ENCODE measurements at places on chromosomes 13 and 19.

- DNase-seq: no peak
These were observed 30.8 kb upstream of the TFDP1 start for GRCh38 chr13:113553511-113554332.

GRCh38 chr13:40130871-40131636, 475.6 kb downstream of the COG6 start:
- DNase-seq: no peak

DNA sequence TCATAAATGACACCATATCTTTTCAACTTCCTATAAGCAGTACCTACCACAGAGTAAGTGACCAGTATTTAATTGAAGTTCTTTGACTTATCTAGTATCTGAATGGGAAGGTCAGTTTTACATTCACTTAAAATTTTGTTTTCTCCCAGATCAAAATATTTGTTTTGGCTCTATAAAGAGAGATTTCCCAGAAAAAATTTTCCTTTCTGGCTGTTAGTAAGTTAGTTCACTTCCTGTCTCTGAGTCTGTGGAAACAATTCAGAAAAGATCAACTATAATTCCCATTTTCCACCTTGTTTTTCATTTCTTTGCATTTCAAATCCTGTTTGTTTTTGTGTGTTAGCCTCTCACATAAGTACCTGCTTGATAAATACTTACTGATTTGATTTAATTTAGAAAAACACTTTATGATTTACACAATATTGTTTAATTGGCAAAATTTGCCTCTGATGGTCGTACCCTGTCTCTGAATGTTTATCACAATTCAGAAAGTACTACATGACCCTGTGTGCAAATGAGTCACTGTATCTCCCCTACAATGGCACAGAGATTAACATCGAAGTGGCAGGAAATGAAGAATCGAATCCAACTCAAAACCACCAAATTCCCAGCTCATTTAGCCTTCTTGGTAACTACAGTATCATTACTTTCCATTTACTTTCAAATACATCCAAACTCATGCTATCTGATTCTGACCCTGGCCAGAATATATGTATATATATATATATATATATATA, 15.4 kb upstream of the MED4 start:
- DNase-seq: no peak

GRCh38 chr19:7691497-7691896, 10.4 kb downstream of the FCER2 start:
- no peak for DNase-seq

DNA sequence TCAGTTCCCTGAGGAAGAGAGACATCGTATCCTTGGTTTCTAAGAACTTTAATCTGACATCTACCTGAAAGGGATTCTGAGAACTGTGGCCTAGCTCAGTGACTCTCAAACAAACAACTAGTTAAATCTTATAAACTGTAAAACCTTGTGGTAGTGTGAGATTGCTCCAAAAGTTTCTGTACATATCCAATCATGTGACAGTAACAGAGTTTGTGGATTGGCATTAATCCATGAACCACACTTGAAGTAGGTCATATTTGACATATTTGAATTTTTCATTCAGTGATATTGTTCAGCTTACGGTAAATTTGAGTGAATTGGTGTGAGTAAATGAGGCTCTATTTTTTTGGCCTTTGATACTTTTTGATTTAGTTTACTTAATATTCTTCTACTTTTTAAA, 15.0 kb downstream of the TDRD3 start:
- no peak for DNase-seq

GRCh38 chr13:80753866-80754265, 412.9 kb upstream of the SPRY2 start:
- no peak for DNase-seq

GRCh38 chr19:17951157-17951989, 15.5 kb upstream of the KCNN1 start:
- DNase-seq: no peak

DNA sequence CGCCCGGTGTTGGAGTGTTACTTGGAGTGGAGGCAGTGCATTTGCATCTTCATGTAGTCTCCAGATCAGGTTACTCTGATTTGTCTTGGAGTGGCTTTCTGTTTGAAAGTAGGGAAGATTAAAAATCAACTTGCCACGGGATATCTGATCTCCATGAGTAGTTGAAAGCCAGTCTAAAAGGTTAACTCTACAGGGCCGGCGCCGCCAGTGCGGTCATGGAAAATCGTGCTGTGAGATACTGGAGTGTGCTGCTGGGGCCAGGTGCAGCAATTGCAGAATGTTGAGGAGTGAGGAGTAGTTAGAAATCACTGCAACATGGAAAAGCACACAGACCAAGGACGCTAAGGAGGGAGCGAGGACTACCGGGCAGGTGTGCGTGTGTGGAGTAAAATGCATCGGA, 175.0 kb downstream of the STK24 start:
- no peak for DNase-seq

GRCh38 chr13:42876270-42876714, 94.9 kb downstream of the FAM216B start:
- DNase-seq: no peak

DNA sequence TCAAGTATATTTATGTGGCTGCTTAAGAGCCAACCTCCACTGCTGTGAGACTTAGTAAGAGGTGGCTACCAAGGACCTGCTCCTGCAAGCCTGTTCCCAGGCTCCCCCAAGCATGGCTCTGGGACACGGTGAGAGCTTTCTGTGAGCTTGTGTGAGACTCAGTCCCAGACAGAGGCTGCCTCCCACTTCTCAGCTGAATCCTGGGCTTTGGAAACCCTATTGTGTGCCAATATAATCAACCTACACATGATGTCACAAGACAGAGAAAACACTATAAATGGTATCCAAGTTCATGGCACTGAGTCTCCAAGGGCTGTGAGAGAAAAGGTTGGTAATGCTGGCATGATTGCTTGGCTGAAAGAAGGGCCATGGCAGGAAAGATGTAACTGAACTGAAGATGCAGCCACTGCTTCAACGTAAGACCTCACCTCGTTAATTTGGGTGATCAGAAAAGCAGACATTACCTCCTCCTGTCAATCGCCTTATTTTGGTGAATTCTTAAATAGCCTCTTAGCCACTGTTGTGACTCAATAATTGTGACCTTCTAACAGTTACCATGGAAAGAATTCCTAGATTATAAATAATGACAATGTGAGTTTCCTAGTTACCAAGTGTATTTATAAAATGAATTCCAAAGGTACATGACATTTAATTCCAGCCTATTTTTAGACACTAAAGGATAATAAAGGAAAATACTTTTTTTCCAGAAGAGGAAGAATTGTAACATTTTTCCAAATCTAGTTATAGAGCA, 332.0 kb downstream of the IRS2 start:
- no peak for DNase-seq

DNA sequence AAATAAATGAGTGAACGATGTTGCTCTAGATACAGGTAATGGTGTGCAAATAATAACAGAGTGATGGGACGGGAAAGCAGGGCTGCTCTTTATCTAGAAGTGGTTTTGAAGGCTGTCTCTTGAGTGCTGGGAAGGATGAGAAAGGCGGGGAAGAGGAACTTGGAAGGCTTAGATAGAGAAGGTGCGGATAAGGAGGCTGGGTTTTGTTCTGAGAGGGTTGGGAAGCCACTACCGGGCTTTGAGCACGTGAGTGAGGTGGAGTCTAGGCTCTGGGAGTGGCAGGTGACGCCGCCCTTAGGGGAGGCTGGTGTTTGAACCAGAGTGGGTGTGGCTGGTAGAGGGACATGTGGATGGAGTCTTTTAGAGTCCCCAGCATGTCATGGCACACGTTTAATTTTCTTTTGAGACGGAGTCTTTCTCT, 811 bp downstream of the ARMC6 start:
- DNase-seq: peak; percentile 4

- no peak for DNase-seq
These were observed 44.3 kb upstream of the TEX29 start for GRCh38 chr13:111275995-111276618.

DNA sequence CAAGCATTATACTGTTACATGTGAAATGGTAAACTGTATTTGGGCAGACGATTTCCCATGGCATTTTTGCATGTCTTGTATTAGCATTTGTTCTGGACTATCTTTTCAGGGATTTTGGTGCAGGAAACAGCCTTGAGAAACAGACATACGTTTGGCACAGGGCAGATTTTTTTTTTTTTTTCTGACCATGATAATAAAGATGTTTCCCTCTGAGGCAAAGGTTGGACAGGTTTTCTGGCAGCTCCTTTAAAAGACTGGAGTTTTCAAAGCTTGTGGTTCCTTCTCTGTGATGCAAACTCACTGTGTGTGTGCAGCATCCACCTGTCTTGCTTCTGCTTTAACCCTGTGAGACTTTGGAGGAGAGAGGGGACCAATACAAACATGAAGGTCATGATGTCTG, 63.0 kb downstream of the NBEA start:
- no peak for DNase-seq

DNA sequence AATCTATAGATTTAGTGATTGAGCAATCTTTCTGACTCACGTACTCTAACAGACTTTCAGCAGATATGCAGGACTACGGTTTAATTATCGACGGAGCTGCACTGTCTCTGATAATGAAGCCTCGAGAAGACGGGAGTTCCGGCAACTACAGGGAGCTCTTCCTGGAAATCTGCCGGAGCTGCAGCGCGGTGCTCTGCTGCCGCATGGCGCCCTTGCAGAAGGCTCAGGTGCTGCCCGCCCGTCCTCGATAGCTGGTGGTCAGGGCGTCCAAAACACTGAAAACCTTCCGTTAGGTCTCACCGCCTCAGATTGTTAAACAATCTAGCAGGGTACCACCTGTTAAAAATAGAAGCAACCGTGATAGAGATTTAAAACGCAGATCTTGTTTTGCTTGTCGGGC, 113.2 kb upstream of the MCF2L start:
- no peak for DNase-seq

- no peak for DNase-seq
These were observed 14.8 kb downstream of the DHX34 start for GRCh38 chr19:47363758-47364531.

GRCh38 chr13:78020861-78021260, 102.2 kb upstream of the EDNRB start:
- no peak for DNase-seq

- no peak for DNase-seq
These were observed 872 bp downstream of the FARSA start for GRCh38 chr19:12932392-12933286.

DNA sequence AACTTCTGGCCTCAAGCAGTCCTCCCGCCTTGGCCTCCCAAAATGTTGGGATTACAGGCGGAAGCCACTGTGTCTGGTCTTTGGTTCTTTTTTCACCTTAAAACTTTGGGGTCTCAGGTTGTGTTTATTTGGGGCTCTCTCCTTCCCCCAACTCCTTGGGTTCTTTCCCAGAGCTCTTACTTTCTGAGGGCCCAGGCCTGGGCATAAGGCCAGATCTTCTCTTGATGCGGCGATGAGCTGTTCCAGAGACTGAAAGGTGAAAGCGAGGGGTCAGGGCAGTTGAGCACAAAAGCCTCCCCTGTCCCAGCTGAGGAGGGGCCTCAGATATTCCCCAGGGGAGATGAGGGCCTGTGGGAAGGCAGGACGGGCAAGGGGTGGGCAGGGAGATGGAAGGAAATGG, 7.1 kb downstream of the POLR1G start:
- DNase-seq: no peak

GRCh38 chr13:27374650-27375049, 49.8 kb upstream of the GTF3A start:
- DNase-seq: peak; percentile 5

- no peak for DNase-seq
These were observed 34.2 kb upstream of the ARGLU1 start for GRCh38 chr13:106602178-106602577.

- no peak for DNase-seq
These were observed 43.5 kb downstream of the LRCH1 start for GRCh38 chr13:46596466-46596865.

- DNase-seq: no peak
These were observed 533.0 kb downstream of the MYO16 start for GRCh38 chr13:109162248-109163036.

DNA sequence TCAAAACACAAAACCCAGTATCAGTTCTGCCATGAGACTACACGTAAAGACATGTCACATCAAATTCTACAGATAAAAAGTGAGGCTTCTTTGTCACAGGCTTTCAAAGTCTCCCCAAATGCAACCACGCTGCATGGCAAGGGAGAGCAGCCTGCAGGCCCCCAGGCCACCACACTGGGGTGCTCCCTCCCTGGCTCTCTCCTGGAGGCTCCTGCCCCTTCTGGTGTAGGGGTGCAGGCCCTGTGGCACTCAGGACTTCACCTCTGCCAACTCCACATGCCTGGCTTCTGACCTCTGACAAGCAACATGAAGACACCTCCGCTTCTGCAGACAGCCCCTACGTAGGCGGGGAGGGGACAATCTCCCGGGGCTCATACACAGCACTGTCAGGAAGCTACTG, 14.3 kb downstream of the AKAP8 start:
- DNase-seq: no peak

GRCh38 chr13:79386125-79386826, 19.8 kb downstream of the RBM26 start:
- DNase-seq: no peak

DNA sequence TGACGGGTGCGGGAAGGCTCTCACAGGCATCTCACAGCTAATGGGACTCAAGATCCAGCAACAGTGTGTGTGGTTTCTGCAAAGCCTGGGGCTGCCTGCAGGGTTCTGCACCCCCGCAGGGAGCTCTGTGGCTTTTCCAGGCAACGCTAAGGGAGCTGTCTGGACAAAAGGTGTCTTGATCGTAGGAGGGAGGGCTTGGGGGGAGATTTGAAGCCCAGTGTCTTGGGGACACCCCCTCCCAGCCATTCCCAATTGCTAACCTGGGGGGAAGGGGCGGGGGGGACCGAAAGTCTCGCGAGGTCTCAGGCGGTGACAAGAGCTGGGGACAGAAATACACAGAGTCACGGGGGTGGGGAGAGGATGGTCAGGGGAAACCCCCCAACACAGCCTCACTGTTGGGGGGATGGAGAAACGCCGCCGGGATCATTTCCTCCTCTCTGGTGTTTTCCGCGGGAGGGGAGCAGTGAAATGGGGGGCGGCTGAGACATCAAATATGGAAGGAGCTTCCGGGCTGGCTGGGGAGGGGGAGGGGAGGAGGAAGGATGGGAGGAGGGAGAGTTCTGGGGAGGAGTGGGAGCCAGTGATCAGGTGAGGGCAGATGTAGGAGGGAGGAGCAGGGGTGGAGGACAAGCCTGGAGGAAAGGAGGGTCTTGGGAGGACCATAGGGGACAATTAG, 13.3 kb downstream of the KCNC3 start:
- DNase-seq: no peak

DNA sequence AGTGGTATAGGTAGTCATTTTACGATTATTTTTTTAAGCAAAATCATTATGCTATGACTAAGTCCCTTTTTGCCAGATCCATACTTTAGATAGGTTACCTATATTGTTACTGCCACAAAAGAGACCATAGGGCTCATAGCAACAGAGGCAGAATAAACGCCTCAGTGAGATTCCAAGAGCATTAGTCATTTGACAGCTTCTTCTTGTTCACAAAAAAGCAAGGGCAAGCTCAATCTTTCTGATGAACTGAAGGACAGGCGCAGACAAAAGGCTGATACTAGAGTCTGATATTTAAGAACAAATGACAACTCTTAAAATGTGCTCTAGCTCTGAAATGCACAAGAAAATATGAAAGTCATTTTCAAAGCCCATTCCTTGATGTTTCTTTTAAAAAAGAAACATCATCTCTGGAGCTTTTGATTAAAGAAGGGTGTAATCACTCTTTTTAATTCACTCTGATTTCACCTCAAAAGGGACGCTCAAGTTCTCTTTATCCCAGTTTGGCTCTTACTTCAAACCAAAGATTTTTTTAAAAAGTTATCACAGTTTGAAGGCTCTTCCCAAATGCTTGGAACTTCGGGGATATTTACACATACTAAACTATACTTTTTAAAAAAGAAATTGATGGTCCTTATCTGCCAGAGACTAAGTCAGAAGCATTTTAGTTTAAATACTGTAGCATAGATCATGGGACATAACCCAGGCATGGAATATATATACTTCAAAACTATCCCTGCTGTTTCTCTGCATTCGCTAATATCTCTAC, 187.2 kb downstream of the EFNB2 start:
- DNase-seq: no peak

All from activated naive CD4-positive, alpha-beta T cell (primary cell).